ENCODE measurements at places on chromosomes 2 and 18.
A peak's percentile ranks its signal among the peaks of the same experiment; 100 is the strongest.

DNA sequence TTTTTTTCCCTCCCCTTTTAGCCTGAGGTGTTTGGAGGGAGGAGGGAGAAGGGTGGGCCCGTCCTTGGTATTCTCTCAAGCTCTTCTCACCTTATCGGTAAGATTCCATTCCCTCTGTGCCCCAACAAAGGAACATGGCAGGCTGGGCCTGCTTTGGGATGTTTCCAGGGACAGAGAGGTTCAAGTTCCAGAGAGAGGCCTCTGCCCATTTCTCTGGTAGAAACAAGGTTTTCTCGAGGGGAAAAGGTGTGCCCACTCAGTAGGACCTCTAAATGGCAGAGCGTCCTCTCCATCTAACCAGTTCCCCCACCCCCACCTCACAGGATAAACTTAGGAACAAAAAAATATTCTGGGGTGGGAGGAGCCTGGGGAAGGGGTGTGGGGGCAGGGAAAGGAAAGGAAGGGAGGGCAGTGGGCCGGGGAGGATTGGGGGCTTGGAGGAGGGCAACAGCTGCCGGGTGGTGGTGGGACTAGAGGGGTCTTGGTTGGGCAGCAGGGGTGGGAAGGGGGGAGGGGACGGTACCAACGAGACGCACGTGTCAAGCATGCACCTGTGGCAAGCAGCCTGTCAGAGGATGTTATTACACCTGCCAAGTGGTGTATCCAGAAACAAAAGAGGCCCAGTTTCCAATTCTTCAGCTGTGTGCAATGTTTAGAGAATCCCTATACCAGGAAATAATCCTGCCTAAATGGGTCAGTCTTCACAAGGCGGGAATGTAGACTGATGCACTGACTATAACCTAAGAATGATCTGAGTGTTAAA is 2.1 kb downstream of the PCBP1 start:
- DNase-seq, result peak; percentile 36

- no peak for DNase-seq
Measured at GRCh38 chr2:128308284-128308731, 10.4 kb downstream of the HS6ST1 start.

GRCh38 chr2:27050281-27050995 is 1.0 kb upstream of the AGBL5 start:
- DNase-seq, result peak; percentile 96

DNA sequence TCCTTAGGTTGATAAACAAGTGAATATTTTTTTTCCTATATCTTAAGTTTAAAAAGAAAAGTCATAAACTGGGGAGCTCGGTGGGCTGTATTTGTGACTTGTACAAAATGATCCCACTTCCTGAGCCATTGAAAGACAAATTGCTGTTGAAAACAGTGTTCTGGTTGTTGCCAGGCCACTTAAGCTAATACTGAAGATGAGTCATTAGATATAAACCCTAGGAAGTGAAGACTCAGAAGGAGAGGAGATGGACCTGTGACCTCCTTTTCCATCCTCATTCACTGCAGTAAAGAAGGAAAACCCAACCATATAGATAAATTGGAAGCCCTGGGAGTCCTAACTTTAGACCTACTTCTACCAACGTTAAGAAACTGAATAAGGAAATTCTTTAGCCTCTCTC is 46.2 kb upstream of the SERPINE2 start:
- peak; percentile 75 for DNase-seq

GRCh38 chr2:128717758-128718710 is 399.4 kb upstream of the HS6ST1 start:
- no peak for DNase-seq

DNA sequence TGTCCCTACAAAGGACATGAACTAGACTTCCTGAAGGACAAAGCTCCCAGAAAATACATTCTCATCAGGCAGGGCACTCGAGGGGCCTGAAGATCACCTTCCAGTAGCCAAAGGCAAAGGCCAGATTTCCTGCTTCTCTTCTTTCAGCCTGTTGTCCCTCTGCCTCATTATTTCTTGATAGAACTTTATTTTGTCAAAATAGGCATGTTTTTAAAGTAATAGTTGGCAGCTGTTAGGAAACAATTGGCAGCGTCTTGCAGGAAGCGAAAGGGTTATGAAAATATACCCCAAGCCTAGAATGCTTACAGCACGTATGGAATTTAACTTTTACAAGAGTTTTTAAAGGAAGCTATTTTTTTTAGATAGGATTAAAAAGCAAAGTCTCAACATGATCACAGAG is 74.9 kb downstream of the LINC00305 start:
- no peak for DNase-seq

DNA sequence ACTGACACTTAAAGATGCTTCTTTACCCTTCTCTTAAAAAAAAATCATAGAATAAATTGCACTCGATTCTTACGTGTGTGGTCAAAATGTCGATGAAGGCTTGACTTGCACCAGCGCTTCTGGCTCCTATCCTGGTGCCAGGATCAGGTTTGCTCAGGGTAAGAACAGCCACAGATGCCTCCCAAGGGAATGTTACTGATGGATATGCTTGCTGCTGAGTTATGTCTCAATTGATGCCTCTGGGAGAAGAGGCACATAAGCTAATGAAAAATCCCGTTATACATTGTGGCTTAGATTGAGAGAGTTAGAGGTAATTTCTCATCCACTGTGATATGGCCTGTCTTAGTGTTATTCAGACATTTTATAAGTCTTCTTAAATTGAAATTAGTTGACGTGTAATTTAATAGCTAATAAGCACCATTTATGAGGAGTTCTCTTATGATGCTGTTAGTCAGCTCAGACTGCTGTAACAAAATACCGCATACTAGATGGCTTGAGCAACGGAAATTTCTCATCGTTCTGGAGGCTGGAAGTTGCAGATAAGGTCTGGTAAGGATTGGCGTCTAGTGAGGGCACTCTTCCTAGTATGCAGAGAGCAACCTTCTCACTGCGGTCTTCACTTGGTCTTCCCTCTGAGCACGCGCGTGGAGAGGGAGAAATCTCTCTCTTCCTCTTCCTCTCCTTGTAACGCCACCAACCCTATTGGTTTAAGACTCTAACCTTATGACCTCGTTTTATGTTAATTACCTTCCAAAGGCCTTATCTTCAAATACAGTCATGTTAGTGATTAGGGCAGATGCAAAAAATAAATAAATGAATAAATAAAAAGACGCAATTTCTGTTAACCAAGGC is 116.6 kb upstream of the NOSTRIN start:
- DNase-seq, result peak; percentile 22

DNA sequence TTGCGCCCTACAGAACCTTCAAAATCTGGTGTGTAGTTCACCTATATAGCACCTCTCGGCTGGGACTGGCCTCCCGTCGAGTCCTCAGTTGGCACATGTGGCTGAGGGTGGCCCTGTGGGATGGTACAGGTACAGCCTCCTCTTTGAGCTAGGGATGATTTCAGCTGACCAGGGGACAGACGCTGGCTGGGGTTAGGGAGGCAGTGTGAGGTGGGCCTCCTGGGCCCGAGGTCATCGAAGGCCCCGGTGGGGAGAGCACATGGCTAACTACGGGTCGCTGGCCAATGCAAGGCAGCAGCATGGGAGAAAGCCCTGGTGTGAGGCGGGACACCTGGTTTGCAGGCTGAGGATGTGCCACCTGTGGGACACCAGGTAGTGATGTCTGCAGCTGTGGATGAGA is 304.8 kb downstream of the GBX2 start:
- no peak for DNase-seq

DNA sequence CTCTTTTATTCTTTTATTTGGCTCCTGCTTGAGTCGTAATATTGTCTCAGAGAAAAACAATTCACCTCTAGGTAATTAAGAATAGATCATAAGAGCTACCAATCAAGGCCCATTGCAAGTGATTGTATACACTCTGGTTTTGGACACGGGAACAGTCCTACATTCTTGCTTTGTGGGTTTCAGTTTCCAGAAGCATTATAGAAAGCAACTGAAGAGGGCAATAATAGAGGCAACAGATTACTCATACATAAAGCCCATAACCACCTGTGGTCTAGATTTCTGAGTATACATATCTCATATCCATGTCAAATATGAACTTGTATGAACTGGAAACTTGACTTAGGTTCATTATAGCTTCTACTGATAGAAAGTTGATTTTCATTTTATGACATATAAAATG is 65.4 kb downstream of the DIS3L2 start:
- DNase-seq, result no peak

DNA sequence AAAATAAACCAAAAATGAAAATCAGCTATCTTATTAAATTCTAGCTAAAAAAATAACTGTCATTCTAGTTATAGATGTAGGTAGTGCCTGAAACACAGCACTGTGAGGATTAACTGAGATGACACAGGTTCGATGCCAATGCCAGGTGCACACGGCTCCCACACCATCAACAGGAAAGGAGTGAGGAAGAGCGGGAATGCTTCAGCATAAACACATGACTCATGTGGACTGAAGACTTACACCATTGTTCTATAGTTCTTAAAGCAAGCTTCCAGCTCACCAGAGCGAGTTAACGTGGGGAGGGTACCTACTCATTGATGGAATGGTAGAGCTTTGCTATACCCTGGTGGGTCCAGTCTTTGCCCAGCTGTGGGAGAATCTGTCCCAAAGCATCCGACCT is 76.7 kb downstream of the EMILIN2 start:
- no peak for DNase-seq

GRCh38 chr2:146624430-146625160 is 1220.2 kb upstream of the ACVR2A start:
- DNase-seq, result no peak

- no peak for DNase-seq
Measured at GRCh38 chr2:579351-579886, 97.8 kb downstream of the TMEM18 start.

- peak; percentile 18 for DNase-seq
Measured at GRCh38 chr18:50649821-50650220, 89.9 kb downstream of the MAPK4 start.

DNA sequence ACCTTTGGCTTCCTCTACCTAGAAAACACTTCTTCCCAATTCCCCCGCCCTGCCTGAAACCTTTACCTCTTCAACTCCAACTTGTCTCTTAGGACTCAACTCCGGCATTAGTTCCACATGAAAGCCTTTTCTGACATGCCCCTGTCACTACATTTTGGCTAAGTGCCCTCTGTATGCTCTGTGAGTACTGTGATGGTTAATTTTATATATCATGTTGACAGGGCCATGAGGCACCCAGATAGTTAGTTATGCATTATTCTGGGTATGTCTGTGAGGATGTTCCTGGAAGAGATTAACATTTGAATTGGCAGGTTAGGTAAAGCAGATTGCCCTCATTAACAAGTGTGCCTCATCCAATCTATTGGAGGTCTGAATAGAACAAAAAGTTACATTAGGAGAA is 75.6 kb upstream of the NCKAP5 start:
- no peak for DNase-seq

DNA sequence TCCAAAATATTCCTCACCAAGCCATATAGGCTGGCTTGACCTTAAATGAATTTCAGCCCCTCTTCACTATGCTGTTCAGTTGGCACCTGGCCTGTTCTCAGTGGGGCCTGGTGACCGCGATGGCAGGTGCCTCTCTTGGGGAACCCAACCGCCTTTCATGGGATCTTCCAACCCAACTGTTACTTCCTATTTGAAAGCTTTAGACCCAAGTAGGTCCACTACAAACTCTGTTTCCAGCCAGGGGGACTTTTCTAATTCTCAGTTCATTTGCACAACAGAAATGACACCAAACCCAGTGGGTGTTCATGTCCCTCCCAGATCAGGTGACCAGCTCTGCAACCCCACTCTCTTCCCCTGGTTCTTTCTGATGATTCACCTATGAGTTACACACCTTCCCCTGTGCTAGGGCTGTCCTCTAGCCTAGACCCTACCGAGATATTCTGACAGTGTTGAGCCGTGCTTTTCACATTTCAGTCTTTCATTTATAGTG is 35.6 kb upstream of the NDUFV2 start:
- DNase-seq, result no peak

DNA sequence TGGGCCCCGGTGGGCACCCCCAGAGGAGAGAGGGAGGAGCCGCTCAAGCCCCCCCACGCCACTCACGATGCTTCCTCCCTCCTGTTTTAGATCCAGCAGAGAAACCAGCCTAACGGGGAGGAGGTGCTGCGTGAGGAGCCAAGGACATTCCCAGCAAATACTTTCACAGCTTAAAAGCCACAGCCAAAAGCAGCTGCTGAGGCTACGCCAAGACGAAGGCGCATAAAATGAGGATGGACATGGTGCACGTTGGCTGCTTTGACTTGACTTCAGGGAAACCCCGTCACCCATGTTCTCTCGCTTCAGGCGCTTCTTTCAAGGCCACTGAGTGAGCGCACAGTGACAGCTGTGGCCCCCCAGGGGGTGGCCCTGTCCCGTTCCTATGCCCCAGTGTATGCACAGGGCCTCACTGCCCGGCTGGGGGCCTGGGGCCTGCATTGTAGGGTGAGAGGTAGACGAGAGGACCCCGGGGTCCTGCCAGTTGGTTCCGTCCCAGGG is 72.1 kb upstream of the PXDN start:
- peak; percentile 47 for DNase-seq

- peak; percentile 86 for DNase-seq
Measured at GRCh38 chr2:64797881-64798575, 144.3 kb upstream of the SERTAD2 start.

DNA sequence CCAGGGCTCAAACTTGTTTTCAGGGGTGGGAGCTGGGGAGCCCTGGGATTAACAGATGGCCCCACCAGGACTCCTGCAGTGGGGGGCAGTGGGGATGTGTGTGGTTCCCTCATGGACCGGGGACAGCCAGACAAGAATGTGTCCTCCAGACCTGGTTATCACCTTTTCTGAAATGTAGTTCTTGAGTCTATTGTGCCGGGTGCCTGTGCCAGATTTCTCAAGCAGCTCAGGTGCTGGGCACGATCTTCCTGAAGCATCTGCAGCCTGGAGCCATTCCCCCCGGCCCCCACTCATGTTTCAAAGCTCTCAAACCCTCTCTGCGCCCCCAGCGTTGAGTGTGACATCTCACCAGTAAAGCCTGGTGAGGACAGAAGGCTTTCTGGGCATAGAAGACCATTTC is 48.4 kb upstream of the HAAO start:
- DNase-seq, result no peak

DNA sequence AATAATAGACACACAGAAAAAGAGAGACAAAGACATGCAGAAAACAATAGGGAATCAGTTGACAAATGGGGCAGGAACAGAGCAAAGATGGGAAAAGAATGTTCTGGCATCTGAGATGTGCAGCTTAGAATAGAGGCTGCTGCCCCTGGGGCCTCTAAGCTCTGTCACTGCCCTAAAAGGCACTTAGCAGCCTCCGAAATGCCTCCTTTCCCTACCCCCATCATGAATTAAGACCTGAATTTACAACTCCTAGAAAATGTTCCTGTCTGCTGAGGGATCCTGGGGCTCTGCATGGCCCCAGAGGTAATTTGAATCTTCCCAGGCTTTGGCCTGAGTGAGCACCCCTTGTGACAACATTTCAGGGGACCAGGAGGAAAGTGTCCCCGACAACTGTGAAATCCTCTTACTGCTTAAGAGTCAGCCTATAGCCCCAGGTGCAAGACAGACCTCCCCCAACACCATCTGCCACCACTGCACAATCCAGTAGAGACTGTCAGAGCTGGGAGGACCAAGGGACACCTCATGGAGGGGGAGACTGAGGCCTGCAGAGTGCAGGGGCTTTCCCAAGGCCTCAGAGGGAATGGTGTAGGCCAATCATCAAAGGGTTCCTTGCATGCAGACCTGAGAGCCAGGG is 24.8 kb downstream of the MRPL35 start:
- DNase-seq, result no peak

GRCh38 chr18:12630136-12630535 is 27.8 kb downstream of the SPIRE1 start:
- peak; percentile 45 for DNase-seq

GRCh38 chr2:1505031-1505441 is 91.8 kb downstream of the TPO start:
- DNase-seq, result no peak
